SJCRH30 (cell line): ENCODE measurements at places on chromosomes 6 and 20. TPM values are rescaled to one million over a fixed set of nuclear protein-coding genes. Genes with fewer than 3 reads are reported as not detected.

GRCh38 chr6:21519642-21520041, 73.9 kb upstream of the SOX4 start:
- no peaks in the 10 kb centered on the region for H3K36me3 ChIP-seq
- DNase-seq, result no peak
- no peak overlapping the region for H3K27ac ChIP-seq
- H3K27me3 ChIP-seq, result no peaks in the 10 kb centered on the region
- no peak overlapping the region for H3K4me3 ChIP-seq

DNA sequence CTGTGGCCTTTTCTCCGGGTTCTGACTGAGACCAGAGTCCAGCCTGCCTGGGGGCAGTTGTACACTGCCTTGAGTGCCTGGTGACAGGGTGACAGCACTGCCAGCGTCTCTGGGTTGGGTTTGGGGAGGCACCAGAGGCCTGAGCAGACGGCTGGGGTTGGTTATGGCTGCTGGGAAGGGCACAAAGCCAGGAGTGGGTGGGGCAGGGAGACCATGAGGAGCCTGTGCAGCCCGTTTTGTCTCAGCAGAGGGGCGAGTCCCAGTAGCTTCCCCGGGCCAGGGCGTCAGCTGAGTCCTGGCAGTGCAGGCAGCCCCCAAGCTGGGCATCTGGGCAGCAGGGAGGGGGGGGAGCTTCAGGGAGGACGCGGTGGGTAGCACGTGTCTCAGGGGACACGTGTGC, 15.3 kb upstream of the SULF2 start:
- no peaks in the 10 kb centered on the region for H3K27me3 ChIP-seq
- no peak overlapping the region for H3K4me3 ChIP-seq
- no peak overlapping the region for H3K27ac ChIP-seq
- no peaks in the 10 kb centered on the region for H3K36me3 ChIP-seq
- DNase-seq, result no peak

DNA sequence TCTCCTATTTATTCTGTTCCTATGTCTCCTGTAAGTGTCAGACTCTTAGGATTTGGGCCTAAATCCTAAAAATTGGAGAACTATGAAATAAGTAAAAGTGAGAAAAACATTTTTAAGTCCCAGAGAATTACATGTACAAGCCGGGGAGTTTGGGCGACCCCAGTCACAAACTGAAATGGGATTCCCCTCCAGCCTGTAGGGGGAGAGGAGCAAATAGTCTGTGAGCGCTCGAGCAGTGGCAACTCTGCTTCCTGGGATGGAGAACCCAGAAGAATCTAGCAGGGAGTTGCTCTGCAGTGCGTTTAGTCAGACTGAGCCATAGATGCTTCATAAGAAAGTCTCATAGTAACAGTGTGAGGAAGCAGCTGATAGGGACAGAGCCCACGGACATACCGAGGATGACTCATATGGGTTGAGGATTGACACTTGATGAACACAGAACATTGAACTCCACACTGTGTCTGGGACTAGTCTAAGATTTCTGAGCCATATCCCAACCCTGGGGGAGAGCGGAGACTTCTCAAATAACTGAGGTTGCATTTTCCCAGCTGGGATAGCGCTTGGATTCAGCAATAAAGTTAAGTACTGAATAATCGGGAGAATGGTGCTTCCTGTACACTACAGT, 437.2 kb downstream of the BCKDHB start:
- H3K4me3 ChIP-seq, result no peak overlapping the region
- no peak for DNase-seq
- no peaks in the 10 kb centered on the region for H3K27me3 ChIP-seq
- no peak overlapping the region for H3K27ac ChIP-seq

GRCh38 chr20:41938353-41938752, 320.2 kb upstream of the CHD6 start:
- no peak for DNase-seq
- H3K4me1 ChIP-seq, result no peaks in the 10 kb centered on the region
- H3K36me3 ChIP-seq, result no peaks in the 10 kb centered on the region
- no peaks in the 10 kb centered on the region for H3K27me3 ChIP-seq
- no peak overlapping the region for H3K4me3 ChIP-seq
- H3K27ac ChIP-seq, result no peak overlapping the region

GRCh38 chr20:21325296-21325695, 22.2 kb downstream of the XRN2 start:
- peaks cover 24% of the 10 kb centered on the region for H3K36me3 ChIP-seq
- no peak overlapping the region for H3K27ac ChIP-seq
- H3K4me1 ChIP-seq, result no peaks in the 10 kb centered on the region; the same call in none of the 2 replicates
- no peak for DNase-seq
- no peaks in the 10 kb centered on the region for H3K27me3 ChIP-seq

The BCAS4 gene
- total RNA-seq, result 5.3 and 5.8 TPM in 2 replicates

GRCh38 chr6:75149240-75149639, 56.6 kb downstream of the COL12A1 start:
- no peak overlapping the region for H3K27ac ChIP-seq
- no peak overlapping the region for H3K4me3 ChIP-seq
- no peaks in the 10 kb centered on the region for H3K4me1 ChIP-seq
- DNase-seq, result no peak
- peaks cover 37% of the 10 kb centered on the region for H3K36me3 ChIP-seq
- no peaks in the 10 kb centered on the region for H3K27me3 ChIP-seq

- H3K4me3 ChIP-seq, result no peak overlapping the region
- peaks cover 2% of the 10 kb centered on the region; the same call in 1 of the 2 replicates for H3K4me1 ChIP-seq
- H3K36me3 ChIP-seq, result no peaks in the 10 kb centered on the region
- no peak for DNase-seq
- H3K27ac ChIP-seq, result no peak overlapping the region
Measured at GRCh38 chr6:142303176-142303533, 1.3 kb downstream of the ADGRG6 start.

GRCh38 chr6:35341557-35341956, 801 bp upstream of the PPARD start:
- H3K27me3 ChIP-seq, result no peaks in the 10 kb centered on the region
- DNase-seq, result no peak
- H3K36me3 ChIP-seq, result no peaks in the 10 kb centered on the region
- no peak overlapping the region for H3K27ac ChIP-seq
- no peak overlapping the region for H3K4me3 ChIP-seq

The VWA7 gene
- total RNA-seq, result 0.28 and 0.34 TPM in 2 replicates

The GJA1 gene
- total RNA-seq, result 4.0 and 4.5 TPM in 2 replicates

GRCh38 chr20:63246490-63247288, 7.6 kb downstream of the NKAIN4 start:
- H3K27me3 ChIP-seq, result peaks cover 18% of the 10 kb centered on the region
- peak; percentile 91 for DNase-seq
- no peaks in the 10 kb centered on the region for H3K36me3 ChIP-seq
- peaks cover 30% of the 10 kb centered on the region for H3K4me1 ChIP-seq

DNA sequence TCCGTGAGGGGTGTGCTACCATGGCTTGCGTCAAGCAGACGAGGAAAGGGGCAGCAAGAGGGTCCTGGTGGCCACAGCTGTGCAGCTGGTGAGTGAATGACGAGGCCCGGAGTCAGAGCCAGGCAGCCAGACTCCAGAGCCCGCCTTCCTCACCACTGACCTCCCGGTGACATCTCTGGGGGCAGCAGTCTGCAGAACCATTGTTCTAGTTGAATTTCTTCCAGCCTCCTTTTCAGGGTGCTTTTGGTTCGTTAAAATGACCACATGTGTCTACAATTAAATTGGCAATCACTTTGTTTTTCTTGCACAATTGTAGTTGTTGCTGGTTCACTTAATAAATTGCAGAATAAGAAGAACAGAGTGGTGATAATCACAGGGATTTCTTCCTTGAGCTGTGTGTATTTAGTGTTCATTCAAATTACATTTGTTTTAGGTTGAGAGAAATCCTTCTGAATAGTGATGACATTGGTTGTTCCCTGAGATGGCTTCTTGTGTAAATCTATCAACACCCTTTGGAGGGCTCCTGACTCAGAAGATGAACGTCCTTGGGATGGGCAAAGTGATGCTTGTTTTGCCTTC, 96.4 kb downstream of the TULP4 start:
- DNase-seq, result peak; percentile 60
- H3K4me1 ChIP-seq, result peaks cover 48% of the 10 kb centered on the region
- H3K27me3 ChIP-seq, result no peaks in the 10 kb centered on the region

- no peaks in the 10 kb centered on the region for H3K36me3 ChIP-seq
- H3K4me3 ChIP-seq, result no peak overlapping the region
- no peaks in the 10 kb centered on the region for H3K4me1 ChIP-seq
- no peak overlapping the region for H3K27ac ChIP-seq
- no peaks in the 10 kb centered on the region for H3K27me3 ChIP-seq
- DNase-seq, result no peak
Measured at GRCh38 chr6:16181439-16182297, 52.8 kb downstream of the MYLIP start.

- H3K27ac ChIP-seq, result no peak overlapping the region
- H3K4me3 ChIP-seq, result no peak overlapping the region
- DNase-seq, result peak; percentile 35
- no peaks in the 10 kb centered on the region for H3K4me1 ChIP-seq
- no peaks in the 10 kb centered on the region for H3K27me3 ChIP-seq
Measured at GRCh38 chr6:48765352-48765961, 654.5 kb upstream of the PTCHD4 start.

GRCh38 chr6:79762370-79762769, 131.2 kb downstream of the SH3BGRL2 start:
- H3K27ac ChIP-seq, result no peak overlapping the region
- H3K4me3 ChIP-seq, result no peak overlapping the region
- H3K27me3 ChIP-seq, result no peaks in the 10 kb centered on the region
- no peak for DNase-seq
- H3K4me1 ChIP-seq, result no peaks in the 10 kb centered on the region

The SLPI gene
- total RNA-seq, result not detected in 2 replicates

- peaks cover 12% of the 10 kb centered on the region for H3K4me1 ChIP-seq
- H3K27ac ChIP-seq, result no peak overlapping the region
- no peak overlapping the region for H3K4me3 ChIP-seq
- no peak for DNase-seq
- peaks cover 21% of the 10 kb centered on the region; the same call in 1 of the 2 replicates for H3K36me3 ChIP-seq
Measured at GRCh38 chr6:50826803-50827202, 8.1 kb downstream of the TFAP2B start.

The KHDRBS2 gene
- not detected in 2 replicates for total RNA-seq

DNA sequence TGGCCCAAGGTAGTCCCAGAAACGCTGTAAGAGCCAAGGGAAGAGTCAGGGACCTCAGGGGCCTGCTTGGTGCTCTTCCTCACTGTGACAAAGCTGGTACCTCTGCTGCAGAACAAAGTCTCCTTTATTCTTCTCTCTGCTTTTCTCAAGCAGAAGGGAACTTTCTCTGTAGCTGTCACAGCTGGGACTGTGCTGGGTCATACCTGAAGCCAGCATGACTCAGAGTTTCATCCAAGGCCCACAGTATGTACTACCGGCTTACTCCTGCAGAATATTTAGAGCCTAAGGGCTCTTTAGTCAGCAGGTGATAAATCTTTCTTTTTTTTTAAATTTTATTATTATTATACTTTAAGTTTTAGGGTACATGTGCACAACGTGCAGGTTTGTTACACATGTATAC, 183.2 kb downstream of the TINAG start:
- no peak overlapping the region for H3K27ac ChIP-seq
- no peak overlapping the region for H3K4me3 ChIP-seq

The SLC22A16 gene
- total RNA-seq, result 0.38 TPM in 1 of 2 replicates, not detected in the other
